ENCODE measurements at places on chromosomes 1 and 21.

GRCh38 chr1:204085876-204086275 is 13.0 kb downstream of the SOX13 start:
- DNase-seq = no peak

DNA sequence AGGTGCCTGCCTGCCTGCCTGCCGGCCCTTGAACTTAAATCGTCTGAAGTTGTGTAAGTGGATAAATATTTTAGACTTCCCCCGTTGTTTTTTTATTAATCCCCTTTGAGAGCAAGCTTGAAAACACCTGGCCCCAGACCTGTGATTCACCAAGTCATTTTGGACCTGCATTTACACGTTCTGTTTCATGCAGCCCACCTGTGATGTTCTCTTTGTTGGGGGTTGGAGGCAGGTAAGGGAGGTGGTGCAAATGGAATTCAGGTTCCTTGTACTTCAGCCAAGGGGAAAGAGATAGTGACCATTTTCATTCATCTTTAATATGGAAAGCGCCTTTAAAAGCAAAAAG is 1.2 kb downstream of the SLC37A1 start:
- no peak for DNase-seq

DNA sequence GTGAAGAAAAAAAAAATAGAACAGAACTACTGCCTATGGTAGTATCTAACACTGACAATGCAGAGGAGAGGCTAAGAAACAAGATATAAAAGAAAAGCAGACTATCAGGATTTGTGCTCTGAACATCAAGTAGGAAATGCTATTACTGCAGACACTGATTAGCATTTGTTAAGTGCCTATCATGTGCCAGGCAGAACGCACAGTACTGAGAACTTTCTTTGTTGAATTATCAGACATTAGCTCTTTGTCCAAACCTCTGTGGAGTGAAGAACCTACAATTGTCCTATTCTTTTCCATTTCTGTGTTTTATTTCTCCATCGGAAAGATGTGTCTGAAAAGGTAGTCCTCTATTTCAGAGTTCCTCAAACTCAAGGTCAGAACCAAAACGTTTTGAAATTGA is 30.5 kb upstream of the DISP1 start:
- DNase-seq = no peak

DNA sequence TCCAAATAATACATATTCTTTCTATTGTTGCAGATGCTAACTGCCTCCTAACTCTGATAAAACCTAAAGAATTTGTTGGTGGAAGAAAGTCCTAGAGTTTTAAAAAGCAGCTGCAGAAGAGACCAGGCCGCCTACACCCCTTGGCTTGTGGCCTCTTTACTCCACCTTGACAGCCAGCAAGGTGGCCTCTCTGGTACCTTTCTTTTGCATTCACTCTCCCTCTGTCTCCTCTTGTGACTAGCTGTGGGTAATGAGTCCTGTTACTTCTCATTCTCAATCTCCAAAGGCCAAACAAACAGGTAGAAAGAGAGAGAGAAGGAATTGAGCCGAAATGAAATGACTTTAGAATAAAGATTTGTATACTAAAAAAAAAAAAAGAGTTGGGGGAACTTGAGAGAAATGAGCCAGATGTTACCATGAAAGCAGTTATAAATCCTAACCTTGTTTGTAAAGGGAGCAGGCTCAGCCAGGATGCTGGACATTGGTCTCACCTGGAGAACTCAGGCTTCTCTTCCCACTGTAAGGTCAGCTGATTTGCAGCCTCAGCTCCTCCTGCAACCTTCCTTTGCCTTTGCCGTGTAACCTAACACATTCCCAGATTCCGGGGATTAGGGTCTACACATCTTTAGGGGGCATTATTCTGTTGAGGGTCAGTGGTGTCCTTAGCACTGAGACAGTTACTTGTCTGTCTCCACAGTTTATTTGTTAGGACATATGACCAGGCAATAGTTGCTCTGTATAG is 164.1 kb upstream of the IRF2BP2 start:
- no peak for DNase-seq

DNA sequence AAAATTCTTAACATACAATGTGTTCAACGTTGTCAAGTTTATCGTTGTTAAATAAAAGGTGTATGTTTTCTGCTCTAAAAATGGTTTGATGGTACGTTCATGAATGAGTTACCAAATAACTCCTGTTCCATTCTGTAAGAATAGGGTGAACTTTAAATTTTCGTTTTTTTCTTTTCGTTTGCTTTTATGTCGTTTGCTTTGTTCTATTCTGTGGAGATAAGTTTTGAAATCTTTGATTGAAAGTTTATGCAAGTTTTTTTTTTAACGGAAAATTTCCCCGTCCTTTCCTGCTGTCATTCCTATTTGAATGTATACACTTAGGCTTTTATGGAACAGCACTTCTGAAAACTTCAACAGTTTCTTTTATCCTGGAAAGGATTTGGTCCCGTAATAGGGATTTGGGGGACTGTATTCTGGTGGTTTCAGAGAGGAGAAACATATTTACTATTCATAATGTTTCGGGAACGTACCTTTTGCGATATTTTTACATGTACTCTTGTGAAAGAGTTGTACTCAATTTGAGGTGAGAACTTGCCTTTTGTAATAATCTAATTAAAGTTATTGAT is 1.7 kb downstream of the DR1 start:
- DNase-seq = no peak

DNA sequence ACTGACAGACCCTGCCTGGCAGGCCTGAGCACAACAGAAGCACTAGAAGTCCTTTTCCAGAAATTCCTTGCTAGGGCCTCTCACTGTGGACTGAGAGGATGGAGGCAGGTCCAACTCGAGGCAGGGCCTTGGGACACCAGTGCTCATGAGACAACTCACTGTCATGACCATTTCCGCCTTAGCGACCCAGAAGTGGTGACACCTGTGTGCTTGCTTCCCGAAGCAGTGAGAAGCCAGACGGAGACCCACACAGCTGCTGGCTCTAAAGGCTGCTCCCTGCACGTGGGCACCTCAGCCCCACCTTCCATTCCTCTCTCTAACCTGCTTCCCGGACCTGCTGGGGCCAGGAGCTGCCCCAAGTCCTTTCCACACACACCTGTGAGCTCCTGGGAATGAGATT is 33.0 kb downstream of the KCNC4 start:
- DNase-seq = no peak

DNA sequence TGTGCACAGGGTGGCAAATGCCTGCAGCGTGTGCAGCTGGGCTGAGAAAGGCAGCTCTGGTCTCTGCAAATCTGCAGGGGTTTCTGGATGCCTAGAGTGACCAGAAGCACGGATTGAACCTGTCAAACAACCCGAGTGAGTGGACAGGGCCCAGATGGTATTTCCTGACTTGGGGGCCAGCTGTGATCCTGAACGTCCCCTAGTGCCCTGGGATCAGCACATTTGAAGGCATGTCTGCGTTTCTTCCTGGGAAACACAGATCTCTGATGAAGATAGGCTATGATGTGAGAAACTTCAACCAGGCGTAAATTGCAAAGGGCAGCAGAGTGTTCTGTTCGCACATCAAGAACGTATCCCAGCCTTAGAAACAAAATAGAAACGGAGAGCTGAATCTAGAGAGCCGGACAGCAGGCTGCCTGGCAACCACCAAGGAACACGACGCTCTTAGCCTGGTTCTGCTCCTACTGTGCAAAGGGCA is 163.1 kb downstream of the KCNJ6 start:
- no peak for DNase-seq

- DNase-seq = peak; percentile 5
Observed at GRCh38 chr1:165143437-165144065, 213.0 kb downstream of the LMX1A start.

DNA sequence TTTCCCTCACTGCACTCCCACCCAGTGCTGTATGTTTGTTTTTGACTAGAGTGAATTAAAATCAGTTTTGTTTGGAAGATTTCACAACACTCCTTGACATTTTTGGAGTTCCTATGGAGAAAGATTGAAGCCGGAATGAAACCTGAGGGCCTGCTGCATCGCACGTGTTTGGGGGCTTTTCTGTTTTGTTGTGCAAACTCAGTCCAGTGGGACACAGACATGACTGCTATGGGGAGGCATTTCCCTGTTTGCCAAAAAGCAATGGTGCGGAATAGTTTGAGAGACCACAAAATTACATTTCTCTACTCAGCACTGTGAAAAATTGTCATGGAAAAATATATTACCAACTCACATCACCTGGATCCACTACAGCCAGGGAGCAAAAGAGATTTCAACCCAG is 43.8 kb upstream of the KCNE2 start:
- no peak for DNase-seq

DNA sequence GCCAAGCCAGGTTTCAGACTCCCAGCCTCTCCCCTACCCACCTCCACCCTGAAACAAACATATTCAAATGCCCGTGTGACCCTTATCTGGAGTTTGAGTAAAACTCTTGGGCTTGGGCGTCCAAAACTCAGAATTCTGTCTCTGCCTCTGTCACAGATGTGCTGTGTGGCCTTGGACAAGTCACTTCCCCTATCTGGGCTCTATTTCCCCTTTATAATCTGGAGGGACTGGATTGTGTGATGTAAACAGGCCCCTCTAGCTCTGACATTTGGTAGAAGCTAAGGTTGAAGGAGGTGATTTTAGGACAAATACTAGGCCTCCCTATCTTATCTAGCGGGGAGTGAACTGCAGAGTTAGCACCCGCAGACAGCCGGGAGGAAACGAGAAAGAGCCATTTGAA is 67.5 kb downstream of the IGSF21 start:
- no peak for DNase-seq

DNA sequence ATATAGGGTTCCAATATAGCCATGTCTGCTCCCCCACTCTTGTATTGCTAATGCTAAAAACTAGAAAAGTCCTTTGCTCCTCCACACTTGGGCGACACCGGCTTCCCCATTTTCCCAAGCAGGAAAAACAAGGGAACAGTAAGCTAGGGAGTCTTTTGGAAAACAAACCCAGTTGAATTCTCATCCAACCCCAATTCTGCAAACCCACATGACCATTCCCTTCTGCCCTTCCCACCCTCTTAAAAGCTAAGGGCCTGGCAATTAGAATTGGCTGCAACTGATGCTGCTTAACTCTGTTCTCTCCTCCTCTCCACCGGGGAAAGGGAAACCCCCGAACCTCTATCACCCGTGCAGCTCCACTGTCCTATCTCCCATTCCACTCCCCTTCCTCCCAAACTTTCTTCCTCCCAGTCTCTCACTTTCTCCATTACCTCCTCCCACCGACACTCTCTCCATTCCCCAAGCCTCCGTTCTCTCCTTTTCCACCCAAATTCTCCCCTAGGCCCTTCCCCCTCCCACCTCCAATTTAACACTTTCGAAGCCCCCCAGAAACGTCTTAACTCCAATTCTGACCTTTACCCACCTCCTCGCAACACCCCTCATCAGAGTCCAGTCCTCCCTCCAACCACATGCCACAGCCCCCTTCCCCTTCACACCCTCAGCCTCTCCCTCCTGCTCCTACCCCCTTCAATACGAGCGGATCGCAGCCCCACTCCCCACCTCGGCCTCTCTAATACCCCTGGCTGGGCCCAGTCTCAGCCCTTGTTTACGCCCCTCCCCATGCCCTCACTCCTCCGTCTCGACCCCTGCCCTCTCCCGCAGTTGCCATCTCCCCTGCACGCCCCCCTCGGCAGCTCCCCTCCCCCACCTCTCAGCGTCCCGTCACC is 701 bp downstream of the DEDD start:
- DNase-seq = peak; percentile 40

- DNase-seq = no peak
Observed at GRCh38 chr1:158398818-158399514, at the start of gene OR10T2. TSS of gene OR10T2 (minus strand) at chr1:158399466. CDS start at chr1:158399466, 0 bp downstream.

DNA sequence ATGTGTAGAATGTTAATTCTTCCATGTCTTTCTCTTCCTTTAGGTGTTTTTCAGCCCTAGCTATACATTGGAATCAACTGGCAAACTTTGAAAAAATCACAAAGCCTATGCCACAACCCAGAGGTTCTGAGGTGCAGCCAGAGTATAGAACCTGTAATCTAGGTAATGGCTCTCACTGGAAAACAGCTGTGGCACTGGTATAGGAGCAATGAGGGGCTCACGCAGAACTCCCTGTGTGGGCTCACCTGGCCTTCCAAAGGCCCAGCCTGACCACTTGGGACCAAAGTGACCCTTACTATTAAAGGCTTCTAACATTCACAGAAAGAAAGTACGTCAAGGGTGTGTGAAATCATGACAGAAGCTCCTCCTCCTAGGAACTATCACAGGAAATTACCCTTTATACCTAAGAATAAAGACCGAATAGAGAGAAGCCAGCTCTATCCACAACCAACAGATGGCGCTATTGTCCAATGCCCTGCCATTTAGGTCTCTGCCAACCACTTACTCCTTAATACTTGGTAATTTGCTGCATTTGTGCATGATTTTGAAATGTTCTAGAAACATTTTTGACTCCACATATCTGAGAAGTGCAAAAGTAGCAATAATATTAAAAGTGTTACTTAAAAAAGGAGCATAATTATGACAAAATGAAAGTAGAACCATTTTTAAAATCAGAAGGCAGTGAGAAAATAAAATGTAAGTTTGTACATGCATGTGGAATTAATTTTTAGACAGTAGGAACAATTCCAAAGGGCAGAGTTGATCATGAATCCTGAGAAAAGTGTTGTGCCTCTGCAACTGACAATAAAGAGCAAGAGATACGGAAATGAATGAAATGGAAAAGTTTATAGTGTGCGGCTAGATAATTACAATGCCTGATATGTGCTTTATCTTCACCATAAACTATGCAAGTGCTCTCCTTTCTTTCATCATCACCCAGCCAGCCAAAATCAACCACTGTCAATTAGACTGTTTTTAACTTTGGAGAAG is 93.1 kb upstream of the HAO2 start:
- DNase-seq = peak; percentile 40

DNA sequence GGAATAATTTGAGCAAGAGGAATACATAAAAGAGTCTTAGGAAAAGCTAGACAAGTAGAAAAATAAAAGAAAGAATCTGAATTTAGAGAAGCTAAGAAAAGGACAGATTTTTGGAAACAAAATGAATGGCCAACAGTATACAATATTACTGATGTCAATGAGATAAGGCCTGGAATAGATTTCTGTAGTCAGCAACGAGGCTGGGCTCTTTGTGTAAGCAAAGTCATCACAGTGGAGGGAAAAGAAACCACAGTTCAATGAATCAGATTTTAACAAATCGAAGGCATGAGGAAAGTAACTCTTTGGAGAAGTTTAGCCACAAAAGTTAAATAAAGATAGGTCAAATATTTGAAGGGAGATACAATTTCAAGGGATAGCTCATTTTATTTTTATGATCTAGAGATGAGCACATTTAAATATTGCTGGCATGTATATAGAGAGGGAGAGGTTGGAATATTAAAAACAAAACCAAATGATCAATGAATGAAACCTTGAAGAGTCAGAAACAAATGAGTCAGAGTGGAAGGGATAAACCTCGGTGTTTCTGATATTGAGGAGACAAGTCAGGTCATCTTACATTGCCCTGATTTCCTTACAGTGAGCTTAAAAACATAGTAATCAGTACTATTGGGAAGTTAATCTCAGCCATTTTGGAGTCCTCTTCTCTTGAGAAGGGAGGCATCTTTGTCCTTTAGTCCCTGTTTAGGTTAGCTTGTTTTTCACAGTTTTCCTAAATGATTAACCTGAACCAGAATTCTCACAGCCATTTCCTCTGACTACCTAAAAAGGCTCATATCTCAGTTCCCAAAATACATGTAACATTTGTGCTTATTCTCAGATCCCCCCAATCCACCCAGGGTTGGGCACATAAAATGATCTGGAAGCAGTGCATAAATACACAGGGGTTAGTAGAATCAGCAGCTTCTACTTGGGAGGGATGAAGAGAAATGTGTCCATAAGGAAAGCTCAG is 620.0 kb upstream of the B3GALT2 start:
- no peak for DNase-seq

Data from CD4-positive, alpha-beta T cell treated with Interleukin-17A for 1 hour (primary cell).